Fibroblast of villous mesenchyme (primary cell): ENCODE measurements at places on chromosomes 5 and 9. TPM values are rescaled to one million over a fixed set of nuclear protein-coding genes. Genes with fewer than 3 reads are reported as not detected.
A peak's percentile ranks its signal among the peaks of the same experiment; 100 is the strongest.

DNA sequence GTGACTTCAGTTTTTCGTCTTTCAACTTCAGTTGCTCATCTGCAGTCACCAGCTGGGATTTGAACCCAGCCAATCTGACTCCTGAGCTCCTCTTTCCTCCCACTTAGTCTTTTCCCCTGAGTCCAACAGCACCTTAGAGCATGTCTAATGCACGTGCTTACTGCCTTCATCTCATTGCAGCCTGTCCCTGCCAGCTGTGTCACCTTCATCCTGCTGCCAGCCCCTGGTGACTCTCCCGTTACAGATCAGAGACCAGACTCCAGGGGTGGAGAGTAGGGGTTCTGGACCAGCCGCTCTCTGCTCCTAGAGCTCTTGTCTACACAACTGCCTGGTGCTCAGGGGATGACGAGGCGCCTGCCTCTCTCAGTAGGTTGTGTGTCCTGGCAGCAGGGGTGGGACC is 132.9 kb upstream of the LMX1B start:
- DNase-seq = no peak

Gene EMB
- total RNA-seq = 0.86 and 0.97 TPM in 2 replicates

GRCh38 chr5:10452768-10453331 is 11.2 kb downstream of the ROPN1L start:
- peak; percentile 93 for DNase-seq

DNA sequence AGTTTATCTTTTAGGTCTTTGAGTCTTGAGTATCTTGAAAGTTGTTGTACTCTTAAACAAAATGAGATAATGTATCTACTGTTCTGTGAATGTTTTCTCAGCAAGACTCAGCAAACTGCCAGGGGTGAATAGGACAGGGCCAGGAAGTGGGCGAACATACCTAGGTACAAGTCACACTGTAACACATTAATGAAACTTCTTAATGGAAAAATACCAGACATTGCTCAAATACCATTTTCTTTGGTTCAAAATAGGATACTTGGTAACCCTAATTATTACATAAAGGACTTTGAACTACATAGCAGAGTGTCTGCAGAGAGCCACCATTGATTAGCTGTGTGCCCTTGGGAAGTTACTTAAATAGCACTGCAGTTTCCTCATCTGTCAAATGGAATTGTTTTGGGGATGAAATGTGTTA is 197.5 kb downstream of the ARHGEF28 start:
- no peak for DNase-seq

Gene ANKRD34B
- total RNA-seq = not detected in 2 replicates
